ENCODE measurements at places on chromosomes 7 and 10.

DNA sequence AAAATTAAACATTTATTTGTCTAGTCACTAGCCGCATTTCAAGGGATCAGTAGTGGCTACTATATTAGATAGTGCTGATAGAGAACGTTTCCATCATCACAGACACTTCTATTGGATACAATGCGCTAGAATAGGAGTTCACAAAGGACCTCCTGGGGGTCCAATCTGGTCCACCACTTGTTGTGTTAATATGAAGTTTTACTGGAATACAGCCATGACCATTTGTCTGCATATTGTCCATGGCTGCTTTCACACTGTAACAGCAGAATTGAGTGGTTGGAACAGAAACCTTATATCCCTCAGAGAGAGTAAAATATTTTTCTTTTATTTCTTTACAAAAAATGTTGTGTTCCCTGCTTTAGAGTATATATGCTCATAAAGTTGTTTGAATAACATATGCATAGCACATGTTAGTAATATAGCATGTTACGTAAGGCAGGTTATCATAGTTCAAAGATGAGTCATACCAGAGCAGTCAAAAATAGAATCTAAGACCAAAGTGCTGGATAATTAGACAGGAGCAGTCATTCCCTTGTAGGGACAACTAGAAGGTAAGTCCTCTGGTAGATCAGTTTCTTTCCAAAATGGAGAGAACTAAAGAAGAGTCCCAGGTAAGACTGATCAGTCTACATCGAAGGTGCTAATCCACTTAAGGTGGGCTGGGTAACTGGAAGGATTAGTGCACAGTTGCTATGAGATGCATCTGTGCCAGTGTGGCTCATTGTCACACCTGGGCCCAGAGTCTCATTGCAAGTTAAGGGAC lies 14.9 kb downstream of the BZW2 start:
- DNase-seq, result no peak

DNA sequence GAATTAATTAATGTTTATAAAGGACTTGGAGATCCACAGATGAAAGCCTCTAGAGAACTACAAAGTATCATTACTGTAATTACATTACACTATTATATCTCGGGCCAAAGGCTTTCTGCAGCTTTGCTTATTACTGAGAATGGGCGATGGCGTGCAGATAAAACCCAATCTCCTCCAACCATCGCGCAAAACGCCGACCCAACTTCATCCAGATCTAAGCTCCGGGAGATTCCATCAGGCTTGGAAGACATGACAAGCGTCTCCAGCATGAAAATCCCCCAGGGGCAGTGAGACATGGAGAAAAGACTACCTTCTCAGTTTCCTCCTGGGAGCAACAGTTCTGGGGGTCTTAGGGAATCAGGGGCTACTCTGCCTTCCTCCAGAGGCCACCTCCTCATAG lies 42.2 kb upstream of the CUX1 start:
- DNase-seq, result no peak

- no peak for DNase-seq
Measured at GRCh38 chr7:126699707-126700106, 553.0 kb downstream of the GRM8 start.

- DNase-seq, result no peak
Measured at GRCh38 chr10:123967626-123968243, 76.1 kb upstream of the CPXM2 start.

- no peak for DNase-seq
Measured at GRCh38 chr10:50234486-50234885, 16.8 kb downstream of the ASAH2 start.
